ENCODE measurements at places on chromosomes 3 and 15.

GRCh38 chr3:13612829-13613228 is 63.9 kb downstream of the FBLN2 start:
- no peak for DNase-seq

- DNase-seq = no peak
Observed at GRCh38 chr3:111739311-111739911, 119.7 kb upstream of the PHLDB2 start.

GRCh38 chr15:67173786-67174185 is 80.7 kb downstream of the AAGAB start:
- DNase-seq = no peak

DNA sequence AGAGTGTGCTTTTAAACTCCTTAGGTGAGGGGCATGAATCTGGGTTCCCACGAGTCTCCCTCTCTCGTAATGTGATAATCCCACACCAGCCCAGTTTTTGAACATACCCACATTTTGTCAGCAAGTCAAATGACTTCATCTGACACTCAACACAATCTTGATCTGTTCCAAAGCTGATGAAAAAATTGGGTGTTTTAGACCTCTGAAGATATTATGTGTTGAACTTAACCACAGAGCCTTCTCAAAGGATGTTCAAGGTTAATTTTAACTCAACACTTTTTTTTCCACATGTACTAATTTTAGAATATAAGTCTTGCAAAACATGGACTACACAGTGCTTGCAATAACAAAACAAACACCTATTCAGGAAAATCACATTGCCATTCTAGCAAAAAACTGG is 123.1 kb downstream of the TGFBR2 start:
- no peak for DNase-seq

GRCh38 chr3:81300324-81300927 is 461.0 kb downstream of the GBE1 start:
- no peak for DNase-seq

GRCh38 chr3:185729337-185730055 is 95.3 kb downstream of the IGF2BP2 start:
- DNase-seq = no peak

- no peak for DNase-seq
Observed at GRCh38 chr3:123783811-123784210, 100.3 kb downstream of the MYLK start.

GRCh38 chr3:177743173-177743890 is 546.0 kb upstream of the TBL1XR1 start:
- DNase-seq = no peak

DNA sequence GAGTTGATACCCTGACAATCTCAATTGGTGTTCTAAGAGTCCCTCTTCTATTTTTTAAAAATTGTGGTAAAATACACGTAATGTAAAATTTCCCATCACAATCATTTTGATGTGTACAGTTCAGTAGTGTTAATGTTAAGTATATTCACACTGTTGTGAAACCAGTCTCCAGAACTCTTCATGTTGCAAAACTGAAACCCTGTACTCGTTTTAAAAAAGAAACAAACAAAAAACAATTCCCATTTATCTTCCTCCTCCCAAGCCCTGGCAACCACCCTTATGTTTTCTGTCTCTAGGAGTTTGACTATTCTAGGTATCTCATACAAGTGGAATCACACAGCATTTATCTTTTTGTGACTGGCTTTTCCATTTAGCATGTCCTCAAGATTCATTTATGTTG is 28.7 kb upstream of the ALPK3 start:
- no peak for DNase-seq

DNA sequence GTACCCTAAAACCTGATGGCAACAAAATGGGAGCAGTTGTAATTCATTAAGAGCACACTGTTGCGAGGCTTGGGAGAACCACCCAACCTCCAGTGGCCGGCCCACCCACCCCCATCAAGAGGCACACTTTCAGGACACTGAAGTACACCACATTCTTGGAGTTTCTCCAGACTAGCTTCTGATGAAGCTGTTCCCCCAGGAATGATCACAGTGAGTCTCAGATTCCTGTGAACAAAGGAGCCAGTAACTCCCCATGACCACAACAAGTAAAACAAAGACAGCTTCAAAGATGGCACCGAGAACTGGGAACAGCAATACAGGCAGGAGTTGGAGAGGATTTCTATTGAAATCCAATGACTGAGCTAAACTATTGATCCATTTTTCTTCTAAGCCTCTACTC is 126.0 kb downstream of the ST8SIA2 start:
- DNase-seq = no peak

DNA sequence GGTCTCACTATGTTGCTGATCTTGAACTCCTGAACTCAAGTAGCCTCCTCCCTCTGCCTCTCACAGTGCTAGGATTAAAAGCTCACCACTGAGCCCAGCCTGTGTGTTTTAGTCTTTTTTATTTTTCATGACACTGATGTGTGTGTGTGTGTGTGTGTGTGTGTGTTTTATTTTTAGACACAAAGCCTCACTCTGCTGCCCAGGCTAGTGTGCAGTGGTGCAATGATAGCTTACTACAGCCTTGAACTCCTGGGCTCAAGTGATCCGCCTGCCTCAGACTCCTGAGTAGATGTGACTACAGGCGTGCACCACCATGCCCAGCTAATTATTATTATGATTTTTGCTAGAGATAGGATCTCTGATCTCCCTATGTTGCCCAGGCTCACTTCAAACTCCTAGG is 23.3 kb upstream of the CTSH start:
- no peak for DNase-seq

- no peak for DNase-seq
Observed at GRCh38 chr3:82473864-82474541, 712.6 kb upstream of the GBE1 start.

GRCh38 chr3:178181088-178181487 is 355.1 kb upstream of the KCNMB2 start:
- DNase-seq = no peak

DNA sequence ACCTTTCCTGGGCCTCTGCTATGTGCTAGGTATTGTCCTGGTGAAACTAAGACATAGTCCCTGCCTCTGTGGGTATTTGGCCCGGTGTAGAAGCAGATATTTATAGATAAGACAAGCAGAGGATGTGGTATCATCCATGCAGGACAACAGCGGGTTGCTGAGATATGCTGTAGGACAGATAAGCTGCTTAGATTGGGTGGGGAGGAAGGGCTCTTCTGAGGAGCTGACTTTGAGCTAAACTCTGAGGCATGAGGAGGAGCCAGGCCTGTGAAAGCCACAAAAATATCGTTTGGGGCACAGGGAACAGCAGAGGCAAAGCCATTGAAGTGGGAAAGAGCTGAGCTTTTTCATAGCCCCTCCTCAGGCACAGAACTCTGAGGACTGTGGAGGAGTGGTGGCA is 492.5 kb upstream of the CFAP20DC start:
- no peak for DNase-seq
